ENCODE measurements at places on chromosomes 1 and 21. TPM values are rescaled to one million over a fixed set of nuclear protein-coding genes. Genes with fewer than 3 reads are reported as not detected.

Gene WNT4
- 1.2 TPM for total RNA-seq

Gene WNT9A
- total RNA-seq, result 0.79 TPM

Gene SSU72
- total RNA-seq, result 258 TPM

Gene GJA8
- not detected for total RNA-seq

Gene SLC45A1
- 2.8 TPM for total RNA-seq

Gene OPRD1
- 60.2 TPM for total RNA-seq

Gene PLA2G2D
- total RNA-seq, result not detected

Gene GLMP
- 4.7 TPM for total RNA-seq

Gene FLG2
- not detected for total RNA-seq

Gene COG2
- 42.9 TPM for total RNA-seq

Gene CCDC30
- total RNA-seq, result 0.40 TPM

Gene CFAP74
- not detected for total RNA-seq

Data from SJCRH30 (cell line).